GM12864 (cell line): ENCODE measurements at places on chromosomes 16 and 17.

GRCh38 chr17:180381-181244 is 837 bp downstream of the DOC2B start:
- DNase-seq, result no peak

DNA sequence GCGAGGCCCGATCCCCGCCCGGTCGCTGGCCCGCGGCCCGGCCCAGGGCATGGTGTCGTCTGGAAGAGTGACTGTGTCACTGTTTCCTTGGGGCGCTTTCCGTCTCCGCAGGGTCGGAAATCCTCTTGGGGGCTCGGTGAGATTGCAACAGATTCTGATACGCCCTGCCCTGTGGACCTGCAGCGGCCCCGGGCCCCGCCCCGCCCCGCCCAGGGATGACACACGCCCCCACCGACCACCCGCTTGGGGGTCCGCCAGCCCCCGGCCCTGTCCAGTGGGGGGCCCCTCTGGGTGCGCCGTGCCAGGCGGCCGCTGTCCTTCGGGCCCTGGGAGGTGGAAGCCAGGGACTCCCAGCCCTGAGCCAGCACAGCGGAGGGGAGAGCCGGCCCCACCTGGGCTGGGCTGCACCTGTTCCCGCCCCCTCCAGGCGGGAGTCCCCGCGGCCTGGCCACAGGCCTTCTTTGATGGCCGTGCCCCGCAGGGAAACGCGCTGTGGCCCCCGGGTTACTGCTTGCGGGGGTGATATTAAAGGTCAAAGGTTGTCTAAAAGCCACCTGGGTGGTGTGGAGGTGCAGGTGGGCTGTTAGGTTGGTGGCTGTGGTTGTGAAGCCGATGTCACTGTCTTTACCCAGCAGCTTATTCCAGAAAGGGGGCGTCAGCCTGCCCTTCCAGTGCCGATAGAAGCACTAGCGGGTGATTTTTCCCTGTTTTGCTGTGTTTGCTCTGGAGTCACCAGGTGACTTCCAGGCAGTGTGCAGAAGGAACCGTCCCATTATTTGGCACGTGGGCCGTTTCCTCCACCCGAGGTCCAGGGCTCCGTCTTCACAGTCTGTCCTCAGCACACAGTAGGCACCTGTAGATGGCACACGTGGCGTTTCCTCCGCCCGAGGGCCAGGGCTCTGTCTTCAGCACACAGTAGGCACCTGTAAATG is 752 bp downstream of the TBC1D24 start:
- no peak for DNase-seq

DNA sequence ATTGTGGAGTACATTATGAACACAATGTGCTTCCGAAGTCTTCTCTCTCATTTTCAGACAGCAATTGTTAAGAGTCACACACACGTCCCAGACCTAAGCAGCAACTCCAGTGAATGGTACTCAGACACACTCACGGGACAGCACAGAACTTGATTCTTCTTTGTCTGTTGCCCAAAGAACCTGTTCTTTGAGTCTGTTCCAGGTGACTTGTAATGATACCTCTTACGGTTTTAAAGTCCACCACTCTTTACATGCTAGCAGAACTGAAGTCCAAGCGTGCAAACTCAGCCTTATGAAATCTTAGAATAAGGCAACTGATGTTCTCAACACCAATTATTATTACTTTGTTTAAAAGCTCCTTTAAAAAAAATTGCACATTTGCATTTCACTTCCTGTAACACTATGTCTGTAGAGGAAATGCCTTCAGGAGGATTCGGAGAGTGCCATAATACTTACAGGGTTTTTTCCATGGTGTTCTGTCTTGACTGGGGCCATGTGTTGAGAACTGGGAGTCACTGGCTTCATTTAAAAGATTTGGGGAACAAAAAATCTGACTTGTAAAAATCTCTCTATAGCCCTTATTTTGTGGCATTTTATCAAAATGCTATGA is 48.1 kb downstream of the MARF1 start:
- DNase-seq, result no peak

DNA sequence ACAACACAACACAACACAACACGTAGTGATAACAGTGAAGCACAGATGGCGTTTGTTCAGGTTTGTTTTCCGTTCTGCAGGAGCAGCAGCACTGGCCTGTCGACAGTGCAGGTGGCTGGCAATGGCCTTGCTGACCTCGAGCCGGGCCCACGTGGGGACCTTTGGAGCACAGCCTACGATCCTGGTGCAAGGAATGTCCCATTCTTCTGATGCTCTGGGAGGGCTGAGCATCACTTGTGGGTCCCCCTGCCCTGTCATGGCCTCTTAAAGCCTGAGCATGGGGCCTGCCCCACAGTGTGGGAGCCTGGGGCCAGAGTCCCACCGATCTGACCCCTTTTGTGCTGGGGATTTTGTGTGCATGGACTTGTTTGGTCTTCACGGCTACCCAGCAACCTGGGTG is 6.8 kb downstream of the MAP2K3 start:
- no peak for DNase-seq

DNA sequence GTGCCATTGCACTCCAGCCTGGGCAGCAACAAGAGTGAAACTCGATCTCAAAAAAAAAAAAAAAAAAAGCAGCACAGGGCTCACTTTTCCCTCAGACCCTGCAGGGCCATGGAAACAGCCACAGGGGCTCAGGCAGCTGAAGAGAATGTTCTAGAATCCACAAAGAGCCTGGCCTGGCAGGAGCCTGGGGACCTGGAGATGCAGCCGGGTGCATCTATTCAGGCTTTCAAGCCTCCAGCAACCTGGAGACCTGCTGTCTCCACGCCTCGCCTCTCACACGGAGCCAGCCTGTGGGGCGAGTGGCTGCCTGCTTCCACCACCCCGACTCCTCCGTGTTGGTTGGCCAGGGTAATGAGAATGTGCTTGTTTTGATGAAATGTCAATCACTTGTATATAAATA is 44.0 kb upstream of the MEAK7 start:
- no peak for DNase-seq

- no peak for DNase-seq
These were observed 24.5 kb downstream of the RCVRN start for GRCh38 chr17:9880582-9880999.

- DNase-seq, result no peak
These were observed 6.3 kb downstream of the GAN start for GRCh38 chr16:81321039-81321438.
